H9 (cell line): ENCODE measurements at places on chromosomes 7 and 10. TPM values are rescaled to one million over a fixed set of nuclear protein-coding genes. Genes with fewer than 3 reads are reported as not detected.

DNA sequence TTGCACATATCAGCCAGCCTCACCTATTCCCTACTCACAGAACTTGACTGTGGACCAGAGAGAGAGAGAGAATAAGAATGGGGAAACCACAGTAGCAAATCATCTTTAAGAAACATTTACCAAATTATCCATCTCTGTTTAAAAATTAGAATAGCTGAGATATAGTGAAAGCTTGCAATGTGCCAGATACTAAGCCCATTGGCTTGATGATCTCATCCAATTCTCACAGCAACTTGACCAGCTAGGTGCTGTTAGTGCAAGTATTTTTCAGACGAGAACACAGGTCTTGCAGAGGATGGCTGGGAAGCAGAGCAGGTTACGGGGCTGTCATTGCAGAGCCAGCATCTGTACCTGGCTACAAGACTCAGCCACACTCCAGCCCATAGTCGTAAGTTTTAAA lies 50.9 kb downstream of the KLF6 start:
- DNase-seq, result no peak
- H3K27me3 ChIP-seq, result no peaks in the 10 kb centered on the region
- H3K4me1 ChIP-seq, result no peaks in the 10 kb centered on the region; the same call in 1 of the 2 replicates
- H3K36me3 ChIP-seq, result peaks cover 6% of the 10 kb centered on the region

DNA sequence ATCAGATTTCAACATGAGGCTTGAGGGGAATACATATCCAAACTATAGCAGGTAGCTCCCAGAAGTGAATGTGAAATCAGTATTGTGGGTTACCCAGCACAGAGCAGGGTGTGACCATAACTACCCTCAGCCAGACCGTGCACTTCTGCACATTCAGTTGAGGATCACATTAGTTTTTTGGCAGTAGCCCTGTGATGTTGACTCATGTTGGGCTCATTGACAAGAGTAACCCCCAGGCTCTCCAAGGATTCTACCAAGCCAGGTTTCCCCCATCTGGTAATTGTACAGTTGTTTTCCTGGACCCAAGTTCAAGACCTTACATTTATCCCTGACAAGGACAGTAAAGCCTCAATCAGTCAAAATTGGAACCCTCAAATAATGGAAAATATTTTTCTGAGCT lies 11.7 kb upstream of the CPA4 start:
- H3K4me3 ChIP-seq, result no peak overlapping the region
- no peaks in the 10 kb centered on the region for H3K4me1 ChIP-seq
- H3K27ac ChIP-seq, result no peak overlapping the region
- no peaks in the 10 kb centered on the region for H3K36me3 ChIP-seq
- no peak for DNase-seq

DNA sequence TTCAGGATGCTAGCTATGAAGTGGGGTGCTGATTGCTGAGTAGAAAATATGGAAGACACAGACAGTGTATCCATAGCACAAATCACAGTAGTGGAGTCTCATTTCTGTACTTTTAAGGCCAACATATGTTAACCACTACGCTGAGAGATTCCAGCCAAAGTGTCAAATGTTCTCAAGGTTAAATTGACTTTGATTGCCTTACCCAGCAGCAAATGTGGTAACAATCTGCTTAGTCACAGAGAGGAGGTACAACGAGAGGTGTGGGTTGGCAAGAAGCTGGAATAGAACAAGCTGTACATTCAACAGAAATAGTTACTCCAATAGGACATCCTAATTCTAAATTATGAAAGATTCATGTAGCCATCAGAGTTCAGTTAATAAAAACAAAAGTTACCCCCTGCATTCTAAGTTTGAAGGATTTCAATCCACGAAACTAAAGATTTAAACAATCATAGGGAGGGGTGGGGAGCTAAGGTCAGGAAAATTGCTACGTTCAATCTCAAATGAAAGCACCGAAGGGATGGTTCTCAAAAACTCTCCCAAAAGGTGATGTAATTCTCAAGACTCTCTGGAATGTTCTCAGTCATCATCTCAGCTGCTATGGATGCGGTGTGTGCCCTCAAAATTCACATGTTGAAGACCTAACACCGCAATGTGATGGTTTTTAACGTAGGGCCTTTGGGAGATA lies 137.0 kb downstream of the ETV1 start:
- no peak overlapping the region for H3K27ac ChIP-seq
- peaks cover 8% of the 10 kb centered on the region for H3K4me1 ChIP-seq
- H3K4me3 ChIP-seq, result no peak overlapping the region
- H3K27me3 ChIP-seq, result no peaks in the 10 kb centered on the region
- no peak for DNase-seq

PHKG1 gene
- 0.42 and 0.64 TPM in 2 replicates for total RNA-seq

MYOF gene
- total RNA-seq, result 2.7 and 2.8 TPM in 2 replicates

AIMP2 gene
- total RNA-seq, result 77.6 and 78.2 TPM in 2 replicates

GALNT17 gene
- 41.6 and 43.2 TPM in 2 replicates for total RNA-seq
